ENCODE measurements at places on chromosomes 16 and 17.

GRCh38 chr17:64278614-64279013 lies 15.6 kb upstream of the TEX2 start:
- no peak for DNase-seq

DNA sequence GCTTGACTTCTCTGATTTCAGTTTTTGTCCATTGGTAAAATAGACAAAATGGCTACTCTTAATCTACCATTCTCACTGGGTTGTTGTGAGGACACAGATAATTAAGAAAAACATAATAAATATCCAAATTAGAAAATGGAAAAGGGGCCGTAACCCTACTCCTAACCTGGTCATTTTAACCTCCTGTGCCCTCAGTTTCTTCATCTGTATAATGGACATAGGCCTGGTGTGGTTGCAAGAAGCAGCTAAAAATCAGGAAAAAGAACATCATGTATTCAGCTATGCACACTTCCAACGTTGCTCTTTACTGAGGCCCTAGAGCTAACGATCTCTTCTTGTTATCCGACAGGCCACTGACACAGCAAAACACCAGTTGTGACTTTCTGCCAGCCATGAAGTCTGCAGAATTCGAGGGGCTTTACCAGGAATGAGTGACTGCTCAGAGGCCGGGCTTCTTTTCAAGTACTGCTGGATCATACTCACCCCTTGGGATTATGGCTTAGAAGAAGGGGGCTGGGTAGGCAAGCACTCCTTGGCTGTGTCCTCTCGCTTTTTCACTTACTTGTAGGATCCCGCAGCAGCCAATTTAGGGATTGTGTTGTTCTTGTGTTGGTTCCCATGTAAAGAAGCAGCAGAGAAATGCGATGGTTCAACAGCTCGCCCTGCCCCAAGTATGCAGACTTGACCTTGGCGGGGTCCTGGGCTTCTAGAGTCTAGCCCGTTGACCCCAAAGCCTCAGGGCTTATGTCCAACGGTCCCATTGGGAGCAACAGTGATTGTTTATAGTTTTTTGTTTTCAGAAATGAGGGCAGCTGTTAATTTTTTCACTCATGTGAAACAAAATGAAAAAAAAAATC lies 20.9 kb downstream of the LDAF1 start:
- no peak for DNase-seq

DNA sequence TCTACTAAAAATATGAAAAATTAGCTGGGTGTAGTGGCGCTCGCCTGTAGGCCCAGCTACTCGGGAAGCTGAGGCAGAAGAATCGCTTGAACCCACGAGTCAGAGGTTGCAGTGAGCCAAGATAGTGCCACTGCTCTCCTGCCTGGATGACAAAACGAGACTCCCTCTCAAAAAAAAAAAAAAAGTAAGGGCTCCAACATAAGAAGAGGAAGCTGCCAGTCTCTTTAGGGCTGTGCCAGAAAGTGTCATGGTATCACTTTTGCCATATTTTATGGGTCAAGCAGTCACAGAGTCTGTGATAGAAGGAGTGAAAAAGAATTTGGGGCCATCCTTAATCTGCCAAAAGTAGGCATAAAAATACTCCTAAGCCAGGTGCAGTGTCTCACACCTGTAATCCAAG lies 1.4 kb upstream of the PIPOX start:
- DNase-seq: no peak

- no peak for DNase-seq
Measured at GRCh38 chr16:88348377-88349152, 34.2 kb upstream of the ZNF469 start.

DNA sequence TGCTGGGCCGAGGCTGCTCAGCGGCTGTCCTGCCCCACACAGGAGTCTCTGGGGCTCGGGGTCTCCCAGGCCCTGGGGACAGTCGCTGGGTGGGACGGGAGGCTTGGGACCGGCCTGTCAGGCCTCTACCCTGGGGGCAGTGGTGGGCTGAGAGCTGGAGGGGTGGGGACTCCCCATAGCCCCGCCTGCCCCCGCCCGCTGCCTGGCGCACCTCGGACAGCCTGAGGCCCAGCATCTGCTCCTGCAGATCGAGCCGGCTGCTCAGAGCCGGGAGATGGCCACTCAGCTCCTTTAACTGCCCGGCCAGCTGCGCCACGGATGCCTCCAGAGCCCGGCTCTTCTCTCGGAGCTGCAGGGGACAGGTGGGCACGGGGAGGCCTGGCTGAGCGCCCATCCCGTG lies 6.7 kb downstream of the PERCC1 start:
- no peak for DNase-seq

All from DMS79 treated with DMSO at 0.1 percent for 48 hours (cell line).